ENCODE measurements at places on chromosomes 12 and 14.

DNA sequence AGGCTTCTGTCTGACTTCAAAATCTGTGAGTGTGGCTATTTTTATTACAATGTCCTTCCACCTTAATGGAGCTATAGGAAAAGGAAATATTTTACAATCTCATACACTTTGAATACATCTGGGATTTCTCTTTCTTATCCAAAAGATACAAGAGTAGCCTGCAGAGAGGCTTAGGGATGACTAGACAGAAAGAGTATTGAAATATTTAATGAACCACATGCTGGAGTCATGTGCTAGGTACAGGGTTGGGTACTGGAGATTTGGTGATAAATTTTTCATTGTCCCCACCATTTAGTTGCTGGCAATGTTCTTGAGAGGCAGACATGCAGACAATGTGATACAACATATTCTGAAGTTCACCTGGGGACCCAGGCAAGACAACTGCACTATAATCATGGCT is 126.0 kb downstream of the PPFIA2 start:
- no peak for DNase-seq

DNA sequence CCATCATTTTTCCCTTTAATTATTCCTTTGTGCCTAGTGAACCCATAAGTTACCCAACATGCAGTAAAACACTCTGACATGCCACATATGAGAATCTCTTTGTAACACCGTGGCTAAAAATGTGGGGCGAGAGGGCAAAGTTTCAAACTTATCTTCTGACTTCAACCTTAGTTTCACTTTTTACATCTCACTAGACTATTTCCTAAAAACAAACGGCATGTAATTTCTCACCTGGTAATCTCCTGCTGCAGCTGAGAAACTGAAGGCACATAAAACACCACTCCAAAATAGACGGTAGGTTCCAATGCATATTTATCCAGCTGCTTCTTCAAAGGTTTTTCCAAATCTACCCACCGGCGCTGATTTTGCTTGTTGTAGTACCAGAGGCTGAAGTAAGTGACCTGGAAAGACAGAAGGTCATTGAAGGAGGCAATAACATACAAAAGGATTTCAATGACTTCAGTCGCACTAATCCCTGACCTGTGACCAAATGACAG is 37.9 kb downstream of the PTPN21 start:
- no peak for DNase-seq

DNA sequence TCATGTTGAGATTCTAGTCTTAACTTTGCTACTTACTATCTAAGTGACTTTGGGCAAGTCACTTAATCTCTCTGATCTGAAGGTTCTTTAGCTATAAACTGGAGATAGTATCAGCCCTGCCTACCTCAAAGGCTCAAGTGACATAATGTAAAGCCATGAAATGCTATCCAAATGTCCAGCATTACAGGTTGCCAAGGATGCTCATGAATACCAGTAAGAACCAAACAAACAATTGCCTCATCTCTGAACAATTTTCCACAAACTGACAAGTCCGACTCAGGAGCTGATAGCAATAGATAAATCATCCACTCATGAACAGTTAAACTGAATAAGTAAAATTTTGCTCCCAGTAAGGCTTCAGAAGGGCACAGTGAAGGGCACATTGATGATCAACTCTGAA is 51.5 kb downstream of the LMNTD1 start:
- DNase-seq, result no peak

- no peak for DNase-seq
Observed at GRCh38 chr12:53523131-53523530, 15.8 kb upstream of the NPFF start.

GRCh38 chr12:104792570-104792969 is 165.5 kb downstream of the SLC41A2 start:
- DNase-seq, result no peak
